ENCODE measurements at places on chromosomes 16 and 17.

DNA sequence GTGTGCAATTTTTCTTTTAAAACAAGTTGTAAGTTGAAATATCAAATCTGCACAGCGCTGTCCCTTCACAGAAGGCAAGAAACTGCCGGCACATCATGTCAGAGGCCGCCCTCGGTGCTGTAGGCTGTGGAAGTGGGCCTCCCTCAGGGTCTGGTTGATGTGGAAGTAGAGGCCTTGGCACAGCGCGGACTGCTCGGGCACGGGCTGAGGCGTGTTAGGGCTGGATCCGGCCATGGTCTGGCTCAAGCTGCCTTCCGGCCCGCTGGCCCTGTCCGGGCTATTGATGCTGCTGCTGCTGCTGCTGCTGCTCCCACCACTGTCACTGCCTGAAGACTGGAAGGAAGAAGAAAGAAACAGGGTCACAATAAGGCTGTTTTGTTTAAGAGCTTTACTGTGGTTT lies 16.6 kb downstream of the COG1 start:
- DNase-seq = no peak

GRCh38 chr16:56869513-56870275 lies 4.7 kb downstream of the SLC12A3 start:
- peak; percentile 56 for DNase-seq

DNA sequence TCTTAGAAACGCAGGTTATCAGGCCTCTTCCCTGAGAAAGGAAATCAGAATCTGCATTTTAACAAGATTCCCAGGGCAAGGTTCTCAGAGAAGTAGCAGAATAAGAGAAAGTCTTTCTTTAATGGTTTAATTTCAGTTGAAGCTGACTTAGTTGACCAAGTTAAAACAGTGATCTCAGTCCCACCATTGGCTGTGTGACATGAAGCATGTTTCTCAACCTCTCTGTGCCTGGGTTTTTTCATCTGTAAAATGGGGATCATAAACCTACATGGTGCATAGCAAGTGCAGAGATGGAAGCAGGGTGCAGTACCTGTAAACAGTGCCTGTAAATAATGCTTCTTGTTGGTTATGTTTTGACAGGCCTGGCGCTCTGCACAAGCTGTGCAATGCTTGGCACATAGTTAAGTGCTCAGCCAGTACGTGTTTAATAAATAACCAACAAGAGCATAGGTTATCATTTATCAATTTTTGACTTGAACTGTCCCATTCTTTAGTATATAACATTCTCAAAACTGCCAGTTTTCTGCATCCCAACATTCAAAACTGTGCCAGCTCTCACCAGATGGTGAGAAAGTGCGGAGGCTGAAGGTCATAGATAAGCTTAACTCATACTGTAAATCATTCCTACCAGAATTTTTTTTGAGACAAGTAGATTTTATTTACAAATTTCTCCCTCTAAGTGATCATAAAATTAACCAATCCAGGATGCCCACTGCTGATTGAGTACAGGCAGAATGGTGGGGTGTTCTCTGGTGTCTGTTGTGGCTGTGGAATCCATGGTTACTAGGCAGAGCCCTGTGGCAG lies 6.9 kb downstream of the C17orf67 start:
- DNase-seq = no peak

GRCh38 chr16:22322021-22322471 lies 24.8 kb downstream of the POLR3E start:
- DNase-seq = no peak

GRCh38 chr17:63116967-63117830 lies 151.2 kb downstream of the TANC2 start:
- DNase-seq = no peak

DNA sequence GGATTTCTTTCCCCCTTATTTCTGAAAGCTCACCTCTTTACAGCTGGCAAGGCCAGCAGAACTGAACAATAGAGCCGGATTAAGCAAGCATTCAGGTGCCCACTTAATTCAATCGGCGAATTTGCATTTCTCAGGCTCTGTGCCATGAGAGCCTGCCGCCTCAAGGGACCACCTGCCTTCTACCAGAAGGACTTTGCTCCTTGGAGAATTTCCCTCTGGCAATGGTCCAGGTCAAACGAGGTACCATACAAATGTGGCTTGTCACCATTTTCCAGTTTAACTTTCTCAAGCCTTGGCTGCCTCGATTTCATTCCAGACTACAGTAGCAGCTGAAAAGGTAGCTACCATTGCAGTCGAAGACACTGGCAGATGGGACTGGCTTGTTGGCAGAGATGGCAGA lies 534.0 kb downstream of the MAF start:
- DNase-seq = no peak

GRCh38 chr17:63478814-63479494 lies 2.1 kb downstream of the ACE start:
- DNase-seq = peak; percentile 85

DNA sequence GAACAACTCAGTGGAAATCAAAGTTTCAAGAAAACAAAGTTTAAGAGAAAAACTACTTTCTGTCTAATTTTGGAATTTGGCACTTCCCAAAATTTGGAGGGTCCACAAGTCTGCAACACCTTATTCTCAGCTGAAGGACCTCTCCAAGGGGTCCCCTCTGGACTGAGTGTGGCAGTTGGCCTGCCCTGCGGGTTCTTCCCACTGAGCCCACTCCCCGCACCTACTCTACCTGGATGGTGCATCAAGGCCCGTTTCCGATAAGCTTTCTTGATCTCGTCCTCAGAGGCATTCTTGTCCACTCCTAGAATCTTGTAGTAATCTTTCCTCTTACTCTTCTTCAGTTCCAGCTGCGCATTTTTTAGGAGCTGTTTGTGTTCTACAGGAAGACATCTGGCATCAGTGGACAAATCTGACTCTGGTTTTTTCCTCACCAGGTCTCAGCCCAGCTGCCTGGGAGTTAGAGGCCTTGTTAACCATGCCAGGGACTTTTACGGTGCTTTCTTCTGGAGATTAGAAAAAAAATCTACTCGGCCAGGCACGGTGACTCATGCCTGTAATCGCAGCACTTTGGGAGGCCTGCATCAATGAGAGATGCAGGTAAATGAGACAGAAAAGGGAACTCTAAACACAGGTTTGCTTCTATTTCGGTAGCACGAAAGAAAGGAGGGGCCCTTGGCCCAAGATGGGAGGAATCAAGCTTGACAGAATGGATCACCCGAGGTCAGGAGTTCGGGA lies 15.6 kb downstream of the CNP start:
- DNase-seq = no peak

GRCh38 chr17:7240375-7240774 lies 1.1 kb upstream of the PHF23 start:
- no peak for DNase-seq

- no peak for DNase-seq
Observed at GRCh38 chr16:22075776-22076175, 16.6 kb upstream of the VWA3A start.

DNA sequence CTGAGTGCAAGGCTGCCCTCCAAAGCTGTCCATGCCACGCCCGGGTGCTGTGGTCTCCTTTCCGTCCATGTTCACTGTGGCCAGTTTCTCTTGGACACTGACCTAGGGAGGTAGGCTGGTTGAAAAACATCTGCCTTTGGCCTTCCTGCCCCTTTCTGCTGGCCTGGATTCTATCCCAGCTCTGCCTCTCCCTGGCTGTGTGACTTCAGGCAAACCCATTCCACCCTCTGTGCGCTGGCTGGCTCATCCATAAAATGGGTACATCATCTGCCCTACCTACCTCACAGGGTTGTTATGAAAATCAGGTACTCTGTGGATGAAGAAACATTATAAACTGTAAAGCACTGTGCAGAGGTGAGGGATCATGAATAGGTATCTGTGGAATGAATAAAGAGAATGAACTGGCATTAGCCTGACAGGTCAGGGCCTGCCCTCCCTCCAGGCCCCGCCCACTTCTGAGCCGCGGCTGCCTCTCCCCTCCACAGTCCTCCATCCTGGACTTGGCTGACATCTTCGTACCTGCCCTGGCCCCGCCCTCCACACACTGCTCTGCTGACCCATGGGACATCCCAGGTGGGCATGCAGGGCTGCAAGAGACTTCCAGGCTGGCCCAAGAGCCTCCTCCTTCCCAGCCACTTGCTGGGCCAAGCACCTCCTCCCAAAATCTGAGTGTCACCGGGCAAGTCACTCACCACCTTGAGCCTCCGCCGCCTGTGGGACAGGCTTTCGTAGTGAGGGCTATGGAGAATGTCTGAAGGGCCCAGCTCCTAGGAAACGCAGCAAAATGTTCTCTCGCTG lies 7.0 kb upstream of the SPATA20 start:
- DNase-seq = no peak

- peak; percentile 75 for DNase-seq
Observed at GRCh38 chr16:19071811-19072777, 4.7 kb downstream of the COQ7 start.

- no peak for DNase-seq
Observed at GRCh38 chr16:3553138-3553923, 23.9 kb downstream of the NLRC3 start.

DNA sequence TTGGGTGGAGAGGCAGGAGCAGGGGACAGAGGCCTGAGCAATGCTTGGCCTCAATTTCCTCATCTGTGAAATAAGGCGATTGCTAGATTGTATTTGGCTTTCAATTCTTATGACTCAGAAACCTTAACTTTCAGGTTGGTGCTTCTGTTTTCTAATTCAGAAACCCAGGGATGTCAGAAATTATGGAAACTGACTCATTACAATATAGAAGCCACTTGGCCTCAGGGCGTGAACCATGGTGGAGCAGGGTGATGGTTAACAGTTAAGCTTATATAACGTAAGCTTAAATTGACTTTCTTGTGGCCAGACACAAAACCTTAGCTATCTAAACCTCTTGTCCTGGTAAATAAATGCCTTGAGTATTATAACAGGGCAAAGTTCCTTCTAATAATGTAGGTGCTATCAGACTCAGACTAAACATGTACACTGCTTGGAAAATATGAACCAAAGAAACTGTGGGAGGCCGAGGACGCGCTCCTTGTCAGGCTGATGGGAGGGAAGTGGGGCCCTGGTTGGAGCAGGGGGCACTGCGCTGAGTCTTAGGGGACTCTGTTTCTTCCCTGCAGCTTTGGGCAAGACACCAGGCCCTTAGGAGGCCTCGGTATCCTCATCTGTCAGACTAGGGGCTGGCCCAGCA lies 17.1 kb upstream of the SREBF1 start:
- DNase-seq = no peak

DNA sequence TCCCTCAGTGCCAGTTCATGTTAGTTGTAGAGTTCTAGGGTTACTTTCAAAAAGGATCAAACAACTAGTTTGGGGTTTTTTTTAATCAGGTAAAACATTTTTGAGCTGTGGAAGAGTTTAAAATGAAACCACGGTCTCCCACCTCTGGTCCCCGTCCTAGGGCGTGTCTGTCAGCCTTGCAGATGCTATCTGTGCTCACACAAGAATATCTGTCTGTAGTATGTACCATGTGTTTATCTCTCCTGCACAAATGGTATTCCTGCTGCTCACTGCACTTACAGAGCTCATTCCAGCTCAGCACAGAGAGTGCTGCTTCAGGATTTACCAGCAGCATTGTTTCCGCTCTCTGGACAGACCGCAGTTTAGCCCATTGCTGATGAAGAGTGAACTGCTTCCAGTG lies 38.9 kb downstream of the UBN1 start:
- DNase-seq = no peak

- DNase-seq = no peak
Observed at GRCh38 chr17:34269969-34270368, at the start of gene CCL7. CCL7 (plus strand) TSS chr17:34270221; CDS start chr17:34270291, 70 bp downstream.

- DNase-seq = no peak
Observed at GRCh38 chr17:8711291-8711690, 33.3 kb downstream of the CCDC42 start.

DNA sequence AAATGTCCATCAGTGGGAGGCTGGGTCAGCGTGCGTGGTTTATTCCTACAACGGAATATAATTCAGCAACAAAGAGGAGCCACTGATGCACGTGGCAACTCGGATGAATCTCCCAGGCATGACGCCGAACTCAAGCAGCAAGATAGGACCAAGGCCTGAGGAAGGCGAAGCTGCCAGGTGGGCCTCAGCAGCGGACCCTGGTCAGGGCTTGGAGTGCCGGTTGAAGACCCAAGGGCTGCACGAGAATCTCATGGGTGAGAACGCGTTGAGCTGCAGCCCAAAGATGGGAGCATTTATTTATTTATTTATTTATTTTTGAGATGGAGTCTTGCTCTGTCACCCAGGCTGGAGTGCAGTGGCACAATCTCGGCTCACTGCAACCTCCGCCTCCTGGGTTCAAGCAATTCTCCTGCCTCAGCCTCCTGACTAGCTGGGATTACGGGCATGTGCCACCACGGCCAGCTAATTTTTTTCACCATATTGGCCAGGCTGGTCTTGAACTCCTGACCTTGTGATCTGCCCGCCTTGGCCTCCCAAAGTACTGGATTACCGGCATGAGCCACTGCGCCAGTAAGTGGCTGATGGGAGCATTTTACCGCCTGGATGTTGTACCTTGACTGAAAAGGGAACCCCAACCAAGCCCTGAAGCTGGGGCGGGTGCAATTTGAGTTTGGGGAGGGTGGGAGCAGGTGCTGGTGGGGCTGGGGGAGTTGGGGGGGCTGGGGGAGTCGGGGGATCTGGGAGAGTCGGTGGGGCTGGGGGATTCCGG lies 18.1 kb upstream of the BAHCC1 start:
- DNase-seq = no peak

DNA sequence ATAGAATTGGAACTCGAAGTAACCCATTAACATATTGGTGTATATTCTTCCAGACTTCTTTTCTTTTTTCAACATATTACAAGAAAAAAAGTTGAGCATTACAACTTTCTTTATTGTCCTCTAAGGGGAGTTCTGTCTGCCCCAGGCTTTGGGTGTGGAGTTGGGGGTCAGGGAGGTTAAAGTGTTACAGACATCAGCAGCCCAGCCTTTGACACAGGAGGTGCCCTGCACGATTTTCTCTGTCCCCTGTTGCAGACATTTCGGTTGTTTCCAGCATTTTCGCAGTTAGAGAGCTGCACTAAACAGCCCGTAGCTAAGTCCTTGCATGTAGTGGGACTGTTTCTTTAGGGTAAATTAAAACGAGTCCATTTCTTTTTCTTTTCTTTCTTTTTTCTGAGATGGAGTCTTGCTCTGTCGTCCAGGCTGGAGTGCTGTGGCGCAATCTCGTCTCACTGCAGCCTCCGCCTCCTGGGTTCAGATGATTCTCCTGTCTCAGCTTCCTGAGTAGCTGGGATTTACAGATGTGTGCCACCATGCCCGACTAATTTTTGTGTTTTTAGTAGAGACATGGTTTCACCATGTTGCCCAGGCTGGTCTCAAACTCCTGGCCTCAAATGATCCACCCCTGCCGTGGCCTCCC lies 13.4 kb upstream of the ADCY7 start:
- no peak for DNase-seq

DNA sequence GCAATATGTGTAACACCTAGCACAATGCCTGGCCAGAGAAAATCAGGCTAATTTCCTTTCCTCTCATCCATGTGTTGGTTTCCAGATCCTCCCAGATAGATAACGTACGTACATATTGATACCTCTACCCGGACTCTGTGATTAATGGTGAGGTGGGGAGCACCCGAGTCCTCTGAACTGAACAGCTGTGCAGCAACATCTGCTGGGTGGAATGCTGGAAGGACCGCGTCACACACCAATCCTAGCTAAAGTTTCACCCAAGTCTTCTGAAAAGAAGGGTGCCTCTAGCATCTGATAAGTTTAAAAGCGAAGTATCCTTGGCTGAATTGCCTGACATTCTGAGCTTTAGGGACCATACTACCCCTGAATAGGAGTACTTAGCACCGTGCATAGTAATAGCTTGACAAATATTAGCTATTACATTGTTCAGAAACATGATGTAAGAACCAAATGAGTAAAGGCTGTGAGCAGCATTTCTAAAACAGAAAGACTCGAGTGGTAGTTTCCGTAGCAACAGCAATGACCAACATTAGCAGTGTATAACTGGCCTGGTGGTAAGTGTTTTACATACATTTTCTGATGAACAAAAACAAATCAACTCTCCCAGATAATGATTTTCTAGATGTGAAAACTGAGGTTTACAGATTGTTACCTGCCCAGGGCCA lies 91.4 kb downstream of the SYCE1L start:
- DNase-seq = no peak

- DNase-seq = no peak
Observed at GRCh38 chr16:88814144-88814502, 2.4 kb upstream of the APRT start.

All from RPMI8226 (cell line).